Endothelial cell of umbilical vein (primary cell): ENCODE measurements at places on chromosomes 6 and 20. TPM values are rescaled to one million over a fixed set of nuclear protein-coding genes. Genes with fewer than 3 reads are reported as not detected.

GRCh38 chr6:46333481-46333880 is 157.8 kb downstream of the RCAN2 start:
- H3K4me1 ChIP-seq: no peaks in the 10 kb centered on the region
- no peaks in the 10 kb centered on the region for H3K36me3 ChIP-seq
- no peaks in the 10 kb centered on the region for H3K27me3 ChIP-seq
- H3K27ac ChIP-seq: no peak overlapping the region
- no peak for DNase-seq

DNA sequence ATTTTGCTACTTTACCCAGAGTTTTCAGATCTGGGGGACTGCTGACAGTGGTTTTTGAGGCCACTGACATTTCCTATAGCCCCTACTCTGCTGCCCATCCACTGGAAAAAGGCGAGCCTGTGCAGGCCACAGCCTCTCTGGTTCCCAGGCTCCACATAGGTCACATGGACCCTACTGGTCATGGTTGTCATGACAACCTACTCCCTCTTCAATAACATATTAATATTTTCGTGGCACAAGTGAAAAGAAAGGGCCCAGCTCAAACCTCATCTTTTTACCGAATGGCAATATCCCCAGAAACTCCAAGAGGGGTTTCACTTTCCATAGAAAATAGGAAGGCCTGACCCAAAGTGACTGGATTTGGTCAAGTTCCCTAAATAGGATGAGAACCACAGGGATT is 11.0 kb upstream of the FOXO3 start:
- no peak overlapping the region for H3K27ac ChIP-seq
- H3K36me3 ChIP-seq: no peaks in the 10 kb centered on the region
- no peaks in the 10 kb centered on the region for H3K4me1 ChIP-seq
- peaks cover 3% of the 10 kb centered on the region for H3K27me3 ChIP-seq
- H3K4me3 ChIP-seq: no peak overlapping the region
- no peak for DNase-seq

GRCh38 chr20:35368666-35369423 is 42.9 kb downstream of the UQCC1 start:
- no peaks in the 10 kb centered on the region for H3K27me3 ChIP-seq
- no peak overlapping the region for H3K27ac ChIP-seq
- H3K4me3 ChIP-seq: no peak overlapping the region
- DNase-seq: no peak
- H3K36me3 ChIP-seq: peaks cover 7% of the 10 kb centered on the region

SOBP gene
- polyA plus RNA-seq: 0.30 and 0.35 TPM in 2 replicates

OXT gene
- not detected in 2 replicates for polyA plus RNA-seq

DNA sequence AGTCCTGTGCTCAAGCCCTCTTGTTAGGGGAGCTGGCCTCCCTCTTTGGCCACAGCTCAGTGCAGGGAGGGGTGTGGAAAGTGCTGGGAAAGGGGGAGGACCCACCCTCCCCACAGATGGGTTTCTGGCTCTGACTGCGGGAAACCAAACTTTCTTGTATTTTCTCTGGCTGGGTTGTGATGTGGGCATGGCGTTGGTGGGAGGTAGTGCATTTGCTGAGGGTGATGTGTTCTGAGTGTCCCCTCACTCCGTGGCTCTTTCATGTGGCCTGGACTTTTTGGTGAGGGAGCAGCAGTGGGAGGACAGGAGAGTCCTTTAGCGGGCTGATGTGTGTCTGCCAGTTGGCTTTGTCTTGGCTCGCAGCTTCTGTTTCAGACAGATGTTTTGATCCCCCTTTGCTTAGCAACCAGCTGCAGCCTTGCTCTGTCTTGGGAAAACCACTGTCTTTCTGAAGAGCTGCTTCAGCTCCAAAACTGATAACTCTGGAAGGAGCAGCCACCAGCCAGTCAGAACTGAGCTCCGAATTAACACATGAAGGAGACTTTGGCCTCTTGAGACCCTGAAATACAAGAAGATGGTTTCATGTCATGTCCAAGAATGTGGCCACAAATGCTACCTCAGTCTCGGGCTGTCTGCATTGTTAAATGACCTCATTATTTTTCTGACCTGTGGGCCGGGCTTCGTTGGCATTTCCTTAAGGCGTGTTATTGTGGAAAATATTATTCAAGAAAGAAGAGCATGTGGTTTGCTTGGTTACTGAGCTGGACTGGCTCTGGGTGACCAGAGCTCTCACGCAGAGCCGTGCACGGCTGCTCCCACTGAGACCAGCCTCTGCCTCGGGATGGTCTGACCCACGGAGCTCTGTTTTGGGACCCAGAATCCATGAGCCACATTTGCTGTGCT is 21.5 kb downstream of the SYNJ2 start:
- no peaks in the 10 kb centered on the region for H3K36me3 ChIP-seq
- peaks cover 32% of the 10 kb centered on the region for H3K4me1 ChIP-seq
- H3K4me3 ChIP-seq: no peak overlapping the region
- peak overlapping the region; percentile 91 for H3K27ac ChIP-seq

CCN6 gene
- not detected in 2 replicates for polyA plus RNA-seq

- H3K4me3 ChIP-seq: no peak overlapping the region
- H3K27ac ChIP-seq: no peak overlapping the region
- H3K36me3 ChIP-seq: no peaks in the 10 kb centered on the region
- no peaks in the 10 kb centered on the region for H3K27me3 ChIP-seq
- peaks cover 5% of the 10 kb centered on the region for H3K4me1 ChIP-seq
Measured at GRCh38 chr6:15351631-15352030, 105.8 kb downstream of the JARID2 start.

DNA sequence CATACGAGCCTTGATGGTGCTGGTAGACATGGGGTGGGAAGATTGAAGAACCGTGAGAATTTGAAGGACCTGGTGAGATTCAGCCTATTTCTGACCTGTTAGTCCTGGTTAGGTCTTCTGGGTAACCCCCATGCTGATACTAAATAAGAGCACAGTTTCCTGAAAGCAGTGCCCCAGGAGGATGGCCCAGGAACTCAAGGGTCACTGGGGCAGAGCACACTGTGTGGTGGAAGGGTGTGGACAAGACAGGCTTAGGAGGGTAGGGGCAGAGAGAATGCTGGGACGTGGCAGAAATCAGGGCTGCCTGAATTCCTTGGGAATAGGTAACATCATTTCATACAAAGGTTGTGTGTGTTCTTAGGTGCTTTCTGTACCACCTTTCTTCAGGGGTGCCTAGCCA is 31.9 kb upstream of the ENPP1 start:
- no peaks in the 10 kb centered on the region for H3K27me3 ChIP-seq
- no peak overlapping the region for H3K27ac ChIP-seq
- no peaks in the 10 kb centered on the region for H3K4me1 ChIP-seq
- DNase-seq: no peak
- no peaks in the 10 kb centered on the region for H3K36me3 ChIP-seq

GRCh38 chr6:138031850-138032249 is 75.4 kb downstream of the PERP start:
- H3K27me3 ChIP-seq: peaks cover 4% of the 10 kb centered on the region
- no peak overlapping the region for H3K27ac ChIP-seq
- H3K36me3 ChIP-seq: no peaks in the 10 kb centered on the region
- H3K4me1 ChIP-seq: no peaks in the 10 kb centered on the region
- DNase-seq: no peak
